ENCODE measurements at places on chromosomes 7 and 10. TPM values are rescaled to one million over a fixed set of nuclear protein-coding genes. Genes with fewer than 3 reads are reported as not detected.

Gene ACTR3C
- 5.4 TPM for polyA plus RNA-seq

Gene EGR2
- 3.3 TPM for polyA plus RNA-seq

DNA sequence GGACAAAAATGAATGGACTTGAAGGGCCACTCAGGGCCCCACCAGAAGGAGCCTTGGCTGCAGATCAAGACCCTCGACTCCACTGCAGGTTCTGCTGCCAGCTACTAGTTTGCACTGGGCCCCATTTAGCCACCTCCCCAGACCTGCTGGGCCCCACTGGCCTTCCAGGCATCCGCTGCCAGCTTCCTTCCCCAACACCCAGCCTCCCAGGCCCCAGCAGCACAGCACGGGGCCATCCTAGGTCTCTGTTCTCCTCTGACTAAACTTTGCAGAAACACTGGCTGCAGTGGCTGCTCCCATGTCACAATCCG is 277.4 kb upstream of the KLF14 start:
- DNase-seq: peak; percentile 53

GRCh38 chr7:4958477-4959301 is at the start of gene MMD2:
MMD2 (minus strand) TSS chr7:4959187; CDS start chr7:4959017, 170 bp downstream.
- no peak for DNase-seq

DNA sequence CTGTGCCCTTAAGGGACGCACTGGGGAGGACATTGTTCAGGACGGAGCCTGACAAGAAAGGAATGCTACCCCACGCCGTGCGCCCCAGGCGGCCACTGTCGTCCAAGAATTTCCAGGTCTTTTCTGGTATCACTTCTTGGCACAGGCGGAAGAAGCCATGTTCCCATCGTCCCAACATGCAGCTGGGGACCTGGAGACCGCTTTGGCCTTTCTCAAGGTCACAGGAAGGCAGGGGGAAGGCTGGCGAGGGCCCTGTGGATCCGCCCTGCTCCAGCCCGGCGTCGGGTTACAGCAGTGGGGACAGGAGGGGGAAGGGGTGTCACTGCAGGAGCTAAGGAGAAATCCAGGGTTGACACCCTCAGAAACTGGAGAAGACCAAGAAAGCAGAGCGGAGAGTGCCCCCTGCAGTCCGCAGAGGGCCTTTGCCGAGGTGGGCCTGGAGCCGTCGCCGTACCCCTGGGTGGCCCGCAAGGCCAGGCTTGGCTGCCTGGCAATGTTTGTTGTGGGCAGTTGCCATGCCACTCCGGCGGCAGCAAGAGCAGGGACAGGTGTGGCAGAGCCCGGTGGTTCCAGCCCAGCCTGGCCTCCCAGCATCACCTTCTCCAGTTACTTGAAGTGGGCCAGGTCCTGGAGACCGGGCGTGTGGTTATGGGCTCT is 104.1 kb downstream of the LHPP start:
- DNase-seq: no peak

GRCh38 chr7:64099656-64100531 is 54.7 kb downstream of the ZNF727 start:
- DNase-seq: no peak

DNA sequence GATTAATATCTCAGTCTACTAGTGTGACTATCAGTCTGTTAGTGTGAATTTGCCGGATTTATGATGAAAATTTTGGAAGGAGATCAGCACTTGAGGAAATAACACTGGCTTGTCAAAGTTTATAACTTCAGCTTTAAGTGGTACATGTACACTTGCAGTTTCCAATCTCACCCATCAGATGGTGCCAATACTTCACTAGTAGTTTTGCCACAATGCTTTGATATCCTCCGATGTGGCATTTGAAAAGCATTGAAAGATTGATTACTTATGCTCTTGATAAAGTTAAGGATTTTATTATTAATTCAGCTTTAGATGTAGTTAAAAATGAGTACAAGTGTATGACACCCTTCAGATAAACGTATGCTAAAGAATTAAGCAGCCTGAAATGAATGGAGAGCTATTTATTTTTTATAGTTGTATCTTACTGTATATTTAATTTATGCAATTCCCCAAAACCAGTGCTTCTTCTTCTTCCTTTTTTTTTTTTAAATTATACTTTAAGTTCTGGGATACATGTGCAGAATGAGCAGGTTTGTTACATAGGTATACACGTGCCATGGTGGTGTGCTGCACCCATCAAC is 98.2 kb downstream of the ANLN start:
- DNase-seq: peak; percentile 33

DNA sequence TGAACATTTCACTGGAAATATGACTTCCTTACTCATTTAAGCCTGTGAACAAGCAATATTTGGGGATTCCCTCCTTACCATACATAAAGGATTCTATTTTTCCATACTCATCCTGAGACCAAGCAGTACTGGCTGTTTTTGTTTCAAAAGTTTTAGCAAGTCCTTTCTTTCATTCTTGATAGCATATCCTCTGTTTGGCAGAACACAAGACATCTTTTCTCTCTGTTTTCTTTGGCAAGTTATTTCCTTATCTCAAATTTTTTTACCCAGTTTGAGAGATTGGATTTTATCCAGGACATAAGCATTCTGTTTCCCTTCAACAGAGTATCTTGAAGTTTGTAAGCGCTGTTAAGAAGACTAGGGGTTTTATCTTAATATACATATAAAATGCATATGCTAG is 3.0 kb upstream of the WASL start:
- no peak for DNase-seq

DNA sequence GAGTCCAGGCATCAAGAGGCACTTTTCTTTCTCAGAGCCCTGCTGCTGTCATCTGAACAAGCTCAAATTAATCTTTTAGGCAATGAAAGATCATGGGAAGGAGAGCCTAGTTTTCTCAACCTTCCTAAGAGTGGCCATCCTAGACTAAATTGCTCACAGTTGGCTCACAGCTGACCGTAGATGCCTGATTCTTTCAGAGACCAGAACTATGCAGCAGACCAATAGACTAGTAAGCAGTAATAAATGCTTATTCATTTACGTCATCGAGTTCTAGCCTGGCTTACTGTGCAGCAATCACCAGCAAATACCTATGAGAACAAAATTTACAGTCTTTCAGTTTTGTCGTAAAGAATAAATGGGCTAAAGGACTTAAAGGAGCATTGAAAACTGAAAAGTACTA is 602.9 kb upstream of the GHITM start:
- DNase-seq: no peak
